ENCODE measurements at places on chromosomes 4 and X.

DNA sequence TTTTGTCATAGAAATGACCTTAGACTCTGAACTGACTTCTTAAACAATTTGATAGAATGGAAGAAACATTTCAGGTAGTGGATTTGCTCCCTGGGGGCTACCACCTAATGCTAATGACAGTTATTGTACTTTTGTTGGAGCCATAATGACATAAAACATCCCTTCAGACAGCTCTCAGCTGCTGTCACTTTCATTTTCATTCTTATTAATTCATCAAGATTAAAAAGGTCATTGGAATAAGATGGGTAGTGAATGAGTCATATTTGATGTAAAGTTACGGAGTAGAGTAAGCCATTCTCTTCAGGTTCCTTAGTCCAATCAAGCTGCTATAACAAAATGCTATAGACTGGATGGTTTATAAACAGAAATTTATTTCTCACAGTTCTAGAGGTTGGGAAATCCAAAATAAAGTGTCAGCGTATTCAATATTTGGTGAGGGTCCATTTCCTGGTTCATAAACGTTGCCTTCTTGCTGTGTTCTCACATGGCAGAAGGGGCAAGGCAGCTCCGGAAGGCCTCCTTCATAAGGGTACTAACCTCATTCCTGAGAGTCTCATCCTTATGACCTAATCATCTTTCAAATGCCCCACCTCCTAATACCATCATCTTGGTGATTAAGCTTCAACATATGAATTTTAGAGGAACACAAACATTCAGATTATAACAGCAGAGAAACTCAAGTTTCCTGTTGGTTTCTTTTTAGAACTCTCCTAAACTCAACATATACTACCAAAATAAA is 268.5 kb downstream of the ARAP2 start:
- DNase-seq: no peak

- DNase-seq: peak; percentile 26
Measured at GRCh38 chrX:120310861-120311726, at the start of gene TMEM255A. Gene TMEM255A, minus strand, starts transcription at chrX:120311461. Its CDS starts 152 bp downstream, at chrX:120311309.

DNA sequence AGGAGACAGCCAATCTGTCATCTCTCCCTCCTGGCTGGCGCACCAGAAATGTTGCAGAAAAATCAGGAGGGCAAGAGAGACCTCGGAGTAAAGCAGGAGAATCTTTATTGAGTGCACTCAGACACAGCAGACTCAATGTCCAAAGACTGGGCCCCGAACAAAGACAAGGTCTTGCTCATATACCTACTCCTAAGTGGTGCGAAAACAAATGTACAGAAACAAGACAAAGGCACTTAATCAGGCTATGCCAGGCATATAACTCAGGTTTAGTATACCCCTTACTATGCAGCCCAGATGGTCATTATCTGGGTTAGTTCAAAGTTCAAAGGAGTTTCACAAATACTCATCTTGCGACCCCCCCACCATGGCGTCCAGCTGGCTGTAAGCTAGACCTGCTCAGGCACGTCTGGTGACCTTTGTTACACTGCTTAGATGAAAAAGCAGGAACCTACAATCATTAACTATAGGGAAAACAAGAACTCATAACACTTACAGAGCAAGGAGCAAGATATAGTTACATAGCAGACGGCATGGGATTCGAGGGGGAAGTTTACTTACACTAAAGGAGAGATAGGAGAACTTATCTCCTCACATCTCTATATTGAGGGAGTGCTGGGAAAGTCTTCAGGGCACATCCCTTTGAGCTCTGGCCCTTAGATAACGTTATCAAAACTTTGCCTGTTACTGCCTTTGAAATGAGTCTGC is 27.5 kb downstream of the SULT1E1 start:
- no peak for DNase-seq

- no peak for DNase-seq
Measured at GRCh38 chrX:98065151-98065550, 1181.4 kb downstream of the RPA4 start.

DNA sequence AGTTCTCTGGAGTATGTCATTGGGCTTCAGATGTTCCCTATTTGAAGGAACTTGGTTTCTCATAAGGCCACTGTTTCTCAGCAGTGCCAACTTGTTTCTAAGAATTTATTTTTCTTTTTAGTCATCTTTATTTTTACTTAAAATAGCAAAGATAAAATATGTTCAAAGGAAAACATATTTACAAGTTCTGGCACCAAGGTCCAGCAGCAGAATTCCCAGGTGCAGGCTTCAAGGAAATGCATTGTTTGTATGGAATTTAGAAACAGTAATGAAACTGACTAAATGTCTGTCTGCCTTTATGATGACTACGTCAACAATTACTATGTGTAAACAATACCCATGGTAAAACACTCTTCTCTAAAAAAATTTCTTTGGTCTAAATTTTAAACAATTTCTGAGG is 109.6 kb downstream of the IL15 start:
- DNase-seq: no peak
